ENCODE measurements at places on chromosomes 2 and 18.
A peak's percentile ranks its signal among the peaks of the same experiment; 100 is the strongest.

- peak; percentile 94 for DNase-seq
Observed at GRCh38 chr2:17753803-17754663, at the start of the genes GEN1 and SMC6. Gene GEN1, plus strand, starts transcription at chr2:17754138. Its CDS starts 5,806 bp downstream, at chr2:17759944. Gene SMC6, minus strand, starts transcription at chr2:17753810. Its CDS starts 7,864 bp downstream, at chr2:17745946.

DNA sequence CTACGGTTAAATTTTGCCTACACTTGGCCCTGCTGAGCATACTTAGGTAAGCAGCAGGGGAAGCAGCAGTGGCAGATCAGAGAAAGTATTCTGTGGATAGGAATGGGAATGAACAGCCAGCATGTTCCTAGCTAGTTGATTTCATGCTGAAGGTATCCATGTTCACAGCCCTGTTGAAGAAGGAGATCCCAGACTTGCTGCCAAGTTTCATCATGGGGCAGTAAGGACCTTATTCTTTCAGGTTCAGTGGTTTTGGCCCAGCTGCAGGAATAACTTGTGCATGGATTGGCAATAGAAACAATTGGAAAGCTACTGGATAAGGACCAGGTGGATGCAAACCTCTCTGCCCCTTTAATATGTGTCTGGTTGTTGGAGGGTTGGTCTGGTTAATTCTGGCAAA lies 98.2 kb upstream of the TMEM178A start:
- no peak for DNase-seq

- no peak for DNase-seq
Observed at GRCh38 chr18:26555804-26556553, 7.6 kb upstream of the KCTD1 start.

- DNase-seq: no peak
Observed at GRCh38 chr2:9103663-9104277, 100.3 kb upstream of the MBOAT2 start.

GRCh38 chr2:165888171-165888570 lies 65.4 kb downstream of the TTC21B start:
- no peak for DNase-seq

GRCh38 chr2:126846241-126846640 lies 52.4 kb upstream of the TEX51 start:
- no peak for DNase-seq

DNA sequence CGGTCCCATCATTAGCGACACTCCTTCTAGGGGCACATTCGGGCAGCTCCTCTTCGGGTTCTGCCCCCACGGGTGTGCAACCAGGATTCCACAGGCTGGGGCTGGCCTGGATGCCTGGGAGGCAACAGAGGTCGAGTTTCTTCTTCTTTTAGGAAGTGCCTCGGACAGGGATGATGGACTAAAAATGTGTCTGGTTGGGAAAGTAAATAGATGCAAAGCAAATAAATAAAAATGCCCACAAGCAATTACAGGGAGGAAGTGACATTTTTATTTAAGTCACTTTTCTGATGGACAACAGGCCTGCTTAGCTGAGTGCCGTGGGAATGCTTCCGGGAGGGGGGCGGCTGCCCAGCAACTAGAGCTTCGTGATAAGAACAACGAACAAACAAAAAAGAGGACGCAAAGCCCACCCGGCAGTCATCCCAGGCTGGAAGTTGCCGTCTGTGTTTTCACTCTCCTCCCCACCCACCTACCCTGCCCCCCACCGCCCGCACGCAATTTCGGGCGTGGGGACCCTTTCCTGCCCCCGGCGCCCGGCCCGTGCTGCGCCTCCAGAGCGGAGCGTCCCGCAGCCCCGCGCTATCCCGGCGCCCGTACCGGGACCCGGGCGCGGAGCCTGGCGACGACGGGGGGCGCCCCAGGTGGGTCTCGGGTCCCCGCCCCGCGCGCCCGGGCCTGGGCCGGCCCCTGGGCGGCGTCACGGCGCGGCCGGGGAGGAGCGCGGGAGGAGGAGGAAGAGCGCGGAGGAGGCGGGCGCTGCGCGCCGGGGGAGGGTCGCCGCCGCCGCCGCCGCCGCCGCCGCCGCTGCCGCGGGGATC lies 412 bp upstream of the NCK2 start:
- DNase-seq: peak; percentile 65

DNA sequence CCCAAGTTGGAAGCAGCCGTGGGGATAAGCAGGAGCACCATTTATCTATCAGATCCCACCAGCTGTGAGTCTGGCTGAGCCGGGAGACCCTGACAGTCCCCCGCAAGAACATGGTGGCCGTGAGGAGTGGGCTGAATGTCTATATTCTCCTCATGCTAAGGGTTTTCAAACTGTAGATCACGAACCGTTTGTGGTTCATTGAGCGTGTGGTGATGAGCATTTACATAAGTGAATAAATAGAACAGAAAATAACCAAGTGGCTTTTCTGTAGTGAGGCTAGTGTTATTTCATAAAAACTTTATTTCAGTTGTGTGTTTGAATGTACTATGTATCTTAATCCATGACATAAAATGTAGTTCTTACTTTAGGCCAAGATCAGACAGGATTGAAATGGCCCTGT lies 190.2 kb upstream of the APCDD1 start:
- DNase-seq: no peak

- DNase-seq: no peak
Observed at GRCh38 chr2:126936219-126936723, 37.6 kb downstream of the TEX51 start.

DNA sequence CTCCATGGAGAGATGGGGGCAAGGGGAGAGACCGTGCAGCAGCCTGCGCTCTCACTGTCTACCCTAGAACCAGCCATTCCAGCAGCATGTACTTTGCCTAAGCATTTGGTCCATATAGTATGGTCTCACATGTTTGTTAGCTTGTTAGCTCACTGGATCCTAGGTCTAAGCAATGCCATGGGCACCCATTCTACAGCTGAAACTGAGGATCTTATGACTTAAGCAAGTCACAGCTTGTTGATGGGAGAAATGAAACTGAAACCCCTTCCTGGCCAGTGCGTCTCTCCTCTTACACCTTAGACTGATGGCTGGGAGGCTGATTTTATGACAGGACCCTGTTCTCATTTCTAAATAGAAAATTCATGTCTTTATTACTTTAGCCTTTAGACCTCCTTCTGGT lies 90.1 kb downstream of the EPAS1 start:
- DNase-seq: no peak
